ENCODE measurements at places on chromosomes 11 and 22.

DNA sequence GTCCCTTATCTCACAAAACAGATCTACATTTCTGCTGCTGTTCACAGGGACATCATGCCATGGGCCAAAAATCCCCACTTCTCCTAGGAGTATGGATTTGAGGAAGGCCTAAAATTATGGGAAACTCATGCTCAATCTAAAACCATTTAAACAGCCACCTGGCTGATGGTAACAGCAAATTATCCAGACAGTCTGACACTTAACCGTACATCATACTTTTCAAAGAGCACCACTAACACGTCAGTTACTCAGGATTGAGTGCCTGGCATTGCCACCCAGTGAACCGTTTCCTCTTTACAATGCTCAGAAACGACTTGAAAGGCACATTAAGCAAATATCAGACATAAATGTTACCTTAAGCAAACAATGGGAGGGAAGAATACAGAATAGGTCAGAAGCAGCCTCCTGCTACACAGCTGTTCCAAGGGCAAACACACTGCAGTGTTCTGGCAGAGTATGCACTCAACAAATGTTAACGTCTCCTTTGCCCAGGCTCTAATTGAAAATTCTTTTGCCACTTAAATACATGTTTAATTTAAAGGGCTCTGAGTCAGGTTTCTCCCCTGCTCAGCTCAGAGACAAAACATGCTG is 18.8 kb upstream of the SLC36A4 start:
- DNase-seq: no peak

GRCh38 chr11:27248576-27249509 is 114.2 kb downstream of the CCDC34 start:
- DNase-seq: no peak

DNA sequence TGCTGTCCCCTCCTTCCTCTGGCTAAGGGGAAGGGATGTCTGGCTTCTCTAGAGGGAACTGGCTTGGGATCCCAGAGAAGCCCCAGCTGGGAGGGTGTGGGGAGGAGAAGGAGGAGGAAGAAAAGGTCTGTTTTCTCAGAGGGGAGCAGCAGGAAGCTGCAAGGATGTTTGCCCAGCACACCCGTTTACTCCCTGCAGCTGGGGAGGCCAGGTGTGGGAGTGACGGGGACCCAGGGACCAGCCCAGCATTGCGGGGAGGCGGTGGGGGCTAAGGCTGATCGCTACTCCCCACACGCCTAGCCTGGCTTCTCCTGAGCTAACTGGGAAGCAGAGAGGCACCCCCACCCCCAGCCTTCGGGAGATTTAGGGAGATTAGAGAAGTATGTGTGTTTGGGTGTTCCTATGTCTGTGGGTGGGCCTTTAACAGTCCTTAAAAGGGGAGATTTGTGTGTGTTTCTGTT is 3.9 kb downstream of the CREB3L1 start:
- DNase-seq: no peak

GRCh38 chr11:124758355-124759265 is 3.5 kb downstream of the ESAM start:
- DNase-seq: peak; percentile 64

- no peak for DNase-seq
Measured at GRCh38 chr11:127926721-127927120, 660.6 kb downstream of the ETS1 start.

DNA sequence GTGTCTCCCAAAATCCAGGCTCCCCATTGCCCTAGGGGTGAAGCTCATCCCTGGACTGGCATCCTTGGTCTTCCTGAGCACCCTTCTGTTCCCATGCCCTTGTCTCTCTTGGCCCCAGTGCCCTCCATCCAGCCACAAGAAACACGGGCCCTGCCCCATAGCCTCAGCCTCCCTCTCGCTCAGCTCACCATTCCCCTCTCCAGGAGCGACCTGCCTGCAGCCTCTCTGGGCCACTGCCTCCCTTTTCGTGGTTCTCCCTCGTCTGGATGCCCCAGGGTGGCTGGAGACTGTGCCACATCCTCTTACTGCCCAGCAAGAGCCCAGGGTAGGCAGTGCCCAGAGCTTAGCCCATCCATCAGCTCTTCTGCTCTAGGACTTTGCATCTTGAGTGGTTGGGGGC is 532.1 kb downstream of the TBC1D22A start:
- DNase-seq: no peak

- no peak for DNase-seq
Measured at GRCh38 chr11:4138497-4138896, 43.9 kb downstream of the RRM1 start.

DNA sequence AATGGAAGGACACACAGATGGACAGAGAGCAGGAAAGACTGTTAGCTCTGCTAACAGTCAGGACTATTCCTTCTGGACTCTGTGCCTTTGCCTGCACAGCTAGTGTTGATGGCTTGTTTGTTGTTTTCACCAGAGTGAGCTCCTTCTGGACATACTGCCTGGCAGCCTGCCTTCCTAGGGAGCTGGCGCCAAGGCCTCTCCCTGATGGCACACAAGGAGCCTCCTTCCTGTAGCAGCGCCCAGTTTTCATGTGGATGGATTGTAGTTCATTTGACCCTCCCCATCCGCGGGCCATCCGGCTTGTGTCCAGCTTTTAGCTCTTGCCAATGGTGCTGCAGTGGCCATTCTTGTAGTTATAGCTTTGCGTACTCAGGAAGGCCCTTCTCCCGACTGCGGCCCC is 16.6 kb upstream of the BCR start:
- DNase-seq: no peak

- DNase-seq: no peak
Measured at GRCh38 chr11:7536100-7536499, 22.3 kb downstream of the PPFIBP2 start.

- no peak for DNase-seq
Measured at GRCh38 chr22:48629631-48630432, 1197.8 kb downstream of the BRD1 start.

DNA sequence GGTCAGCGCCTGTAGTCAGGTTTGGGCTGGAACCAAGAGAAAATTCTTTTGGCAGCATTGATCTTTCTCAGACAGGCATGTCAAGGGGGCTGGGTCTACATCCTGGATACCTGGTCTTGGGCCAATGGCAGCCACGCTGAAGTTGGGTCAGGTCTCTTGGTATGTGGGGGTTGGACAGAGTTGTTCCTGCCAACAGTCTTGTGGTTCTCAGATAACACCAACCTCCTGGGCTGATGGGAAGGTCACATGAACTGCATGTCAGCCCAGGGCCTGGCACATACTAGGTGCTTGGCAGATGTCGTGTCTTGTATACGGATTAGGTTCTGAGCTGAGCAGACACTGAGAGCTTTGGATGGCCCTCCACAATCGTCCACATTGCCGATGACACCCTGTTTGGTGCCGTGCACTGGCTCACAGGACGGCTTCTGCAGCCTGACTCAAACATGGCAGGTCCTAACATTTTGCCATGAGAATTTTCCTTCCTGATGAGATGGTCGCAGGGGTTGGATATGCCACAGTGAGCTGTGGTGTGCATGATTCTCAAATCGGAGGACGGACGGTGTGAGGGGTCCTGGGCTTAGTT is 42.0 kb downstream of the FBLN1 start:
- DNase-seq: no peak

GRCh38 chr11:19895776-19896175 is 183.1 kb downstream of the NAV2 start:
- DNase-seq: no peak

DNA sequence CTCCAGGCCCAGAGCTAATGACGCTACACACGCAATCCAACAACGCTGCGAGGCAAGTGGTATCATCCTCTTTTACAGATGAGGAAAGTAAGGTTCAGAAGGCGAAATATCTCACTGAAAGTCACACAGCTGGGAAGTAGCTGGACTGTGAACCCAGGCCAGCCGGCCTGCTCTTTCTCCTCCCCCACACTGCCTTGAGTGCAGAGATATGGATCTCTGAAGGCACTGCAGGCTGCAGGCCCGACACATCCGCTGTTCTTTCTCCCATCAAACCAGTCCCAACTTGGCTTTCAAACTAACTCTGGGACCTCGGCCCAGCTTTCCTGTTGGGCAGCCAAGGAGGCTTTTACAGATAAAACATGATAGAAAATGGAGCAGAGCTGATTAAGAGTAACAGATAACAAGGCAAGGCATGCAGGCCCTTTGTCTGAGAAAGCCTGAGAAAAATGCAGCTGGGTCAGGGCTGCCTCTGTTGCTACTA is 64.0 kb upstream of the PTPRJ start:
- DNase-seq: no peak

DNA sequence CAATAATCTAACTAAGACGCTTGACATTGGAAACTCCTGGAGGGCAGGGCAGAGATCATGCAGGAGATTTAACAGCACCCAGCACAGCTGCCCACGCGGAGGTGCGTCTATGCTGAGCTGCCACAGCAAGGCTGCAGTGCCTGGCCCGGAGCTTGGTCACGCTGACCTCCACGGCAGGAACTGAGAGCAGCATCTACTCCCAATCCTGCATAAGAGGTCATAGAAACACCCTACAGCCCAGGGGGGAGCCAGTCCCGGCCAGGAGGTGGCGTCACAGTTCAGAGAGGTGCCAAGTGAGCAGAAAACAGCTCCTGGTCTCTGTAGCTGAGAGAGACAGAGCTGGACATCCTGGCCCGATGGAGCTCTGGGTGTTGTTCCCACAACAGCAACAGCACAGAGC is 121.1 kb upstream of the TMEM45B start:
- DNase-seq: peak; percentile 8

- no peak for DNase-seq
Measured at GRCh38 chr11:125105926-125106325, 5.5 kb downstream of the TMEM218 start.

GRCh38 chr11:44016131-44016530 is 31.6 kb upstream of the ACCSL start:
- no peak for DNase-seq

DNA sequence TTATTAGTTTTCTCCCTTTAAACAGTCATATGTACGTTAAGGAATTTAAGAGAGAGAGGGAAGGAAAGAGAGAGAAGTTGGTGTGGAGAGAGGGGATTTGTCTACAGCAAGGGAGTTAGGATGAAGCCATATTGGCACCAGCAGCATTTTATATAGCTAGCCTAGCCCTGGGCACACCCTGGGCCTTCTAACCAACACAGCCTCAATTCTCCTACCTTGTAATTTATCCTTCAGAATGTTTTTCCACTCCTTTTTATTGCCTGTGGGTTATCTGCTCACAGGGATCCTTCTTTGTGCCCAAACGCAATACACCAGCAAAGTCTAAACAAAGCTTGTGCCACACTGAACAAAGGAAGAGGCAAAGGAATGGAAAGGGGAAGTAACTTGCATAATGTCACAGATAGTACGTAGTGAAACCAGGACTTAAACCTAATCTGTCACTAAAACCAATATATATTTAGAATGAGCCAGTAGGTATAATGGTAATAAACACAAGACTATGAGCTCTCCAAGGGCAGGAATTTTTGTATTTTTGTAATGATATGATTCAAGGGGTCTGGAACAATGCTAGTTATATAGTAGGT is 613.8 kb upstream of the TENM4 start:
- no peak for DNase-seq

GRCh38 chr11:128372977-128373376 is 214.4 kb downstream of the ETS1 start:
- DNase-seq: no peak

DNA sequence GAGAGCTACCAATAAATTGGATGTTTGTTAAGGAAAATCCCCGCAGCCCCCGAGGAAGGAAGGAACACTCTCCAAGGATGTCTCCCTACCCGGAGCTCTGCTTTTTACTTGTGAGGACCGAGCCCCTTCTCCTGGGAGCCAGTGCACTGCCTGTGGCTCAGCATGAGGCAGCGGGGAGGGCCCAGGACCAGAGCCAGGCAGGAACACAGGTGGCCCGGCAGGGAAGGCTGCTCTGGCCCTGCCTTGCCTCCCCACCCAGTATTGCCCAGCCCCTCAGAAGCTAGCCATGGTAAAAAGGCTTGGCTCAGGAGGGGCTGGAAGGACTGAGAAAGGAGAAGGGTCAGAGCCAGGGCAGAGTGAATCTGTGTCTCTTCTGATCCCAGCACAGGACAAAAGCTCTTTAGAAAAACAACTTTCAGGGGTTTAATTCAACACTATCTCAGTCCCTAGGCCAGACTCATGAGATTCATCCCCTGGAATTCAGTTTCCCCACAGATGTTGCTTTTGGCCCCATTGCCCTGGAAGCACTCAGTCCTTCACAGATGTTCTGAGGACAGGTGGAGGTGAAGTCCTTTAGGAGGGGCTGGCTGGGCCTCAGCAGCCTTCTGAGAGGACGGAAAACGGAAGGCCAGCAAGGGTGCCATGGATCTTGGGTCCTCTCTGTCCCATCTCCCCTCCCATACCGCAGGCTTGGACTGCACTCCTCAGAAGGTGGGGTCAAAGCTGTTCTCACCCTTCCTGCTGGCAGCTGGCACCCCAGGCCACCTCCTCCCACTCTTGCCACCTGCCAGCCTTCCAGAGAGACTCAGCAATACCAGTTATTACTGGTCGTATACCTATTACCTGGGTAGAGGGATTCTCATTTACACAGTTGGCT is 318.9 kb downstream of the NTM start:
- DNase-seq: no peak

DNA sequence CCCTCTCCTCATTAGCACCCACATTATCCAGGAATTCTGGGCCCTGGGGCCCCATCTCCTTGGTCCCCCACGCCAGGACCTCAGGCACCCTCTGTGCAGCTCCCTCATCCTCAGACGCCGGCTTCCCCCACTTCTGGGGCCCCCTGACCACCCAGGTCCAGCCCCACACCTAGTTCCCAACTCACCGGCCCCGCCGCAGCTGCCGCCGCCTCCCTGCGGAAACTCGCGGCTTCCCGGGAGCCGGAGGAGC is at the start of gene PCSK7:
PCSK7 (minus strand) TSS at position 232 of the 250 bp plus-strand sequence. CDS start 2,229 bp downstream, outside the sequence.
- peak; percentile 60 for DNase-seq

DNA sequence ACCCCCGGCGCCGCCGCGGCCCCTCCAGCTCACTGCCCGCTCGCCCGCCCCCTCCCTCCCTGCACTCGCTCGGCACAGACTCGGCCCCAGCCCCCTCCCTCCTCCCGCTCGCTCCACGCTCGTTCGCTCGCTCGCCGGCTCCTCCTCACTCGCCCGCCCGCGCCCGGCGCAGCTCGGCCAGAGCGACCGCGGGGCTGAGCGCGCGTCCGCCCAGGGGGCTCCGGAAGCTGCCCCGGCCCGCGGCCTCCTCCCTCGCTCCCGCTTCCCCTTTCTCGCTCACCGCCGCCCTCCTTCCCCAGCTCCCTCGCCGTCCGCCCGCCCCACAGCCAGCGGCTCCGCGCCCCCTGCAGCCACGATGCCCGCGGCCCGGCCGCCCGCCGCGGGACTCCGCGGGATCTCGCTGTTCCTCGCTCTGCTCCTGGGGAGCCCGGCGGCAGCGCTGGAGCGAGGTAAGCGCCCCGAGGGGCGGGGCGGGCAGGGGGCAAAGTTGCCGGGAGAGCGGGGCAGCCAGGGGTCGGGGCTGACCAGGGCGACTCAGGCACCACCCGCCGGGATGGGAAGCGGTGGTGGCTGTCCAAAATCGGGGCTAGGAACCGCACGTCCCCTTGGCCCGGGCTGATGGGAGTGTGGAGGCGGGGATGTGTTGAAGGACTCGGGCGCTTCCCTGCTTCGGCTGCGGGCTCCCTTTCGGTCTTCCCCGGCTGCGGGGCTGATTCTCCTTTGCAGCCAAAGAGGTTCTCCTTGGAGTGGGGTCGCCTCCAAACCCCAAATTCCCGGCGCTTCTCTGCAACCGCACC is at the start of gene SEZ6L:
SEZ6L (plus strand) TSS at position 148 of the 797 bp plus-strand sequence; CDS start at position 356, 208 bp downstream.
- no peak for DNase-seq

All from stimulated activated CD4-positive, alpha-beta T cell treated with anti-CD3 and anti-CD28 coated beads, Interleukin-4, amount 100 ng/mL, for 48 hours (primary cell).